OCI-LY7 (cell line): ENCODE measurements at places on chromosomes 16 and 17.

GRCh38 chr17:16214190-16215001 is 938 bp downstream of the NCOR1 start:
- no peak for DNase-seq

- DNase-seq = no peak
Measured at GRCh38 chr17:48628649-48629410, 2.7 kb upstream of the HOXB9 start.

GRCh38 chr16:22206842-22207714 is 1.0 kb downstream of the EEF2K start:
- peak; percentile 65 for DNase-seq

DNA sequence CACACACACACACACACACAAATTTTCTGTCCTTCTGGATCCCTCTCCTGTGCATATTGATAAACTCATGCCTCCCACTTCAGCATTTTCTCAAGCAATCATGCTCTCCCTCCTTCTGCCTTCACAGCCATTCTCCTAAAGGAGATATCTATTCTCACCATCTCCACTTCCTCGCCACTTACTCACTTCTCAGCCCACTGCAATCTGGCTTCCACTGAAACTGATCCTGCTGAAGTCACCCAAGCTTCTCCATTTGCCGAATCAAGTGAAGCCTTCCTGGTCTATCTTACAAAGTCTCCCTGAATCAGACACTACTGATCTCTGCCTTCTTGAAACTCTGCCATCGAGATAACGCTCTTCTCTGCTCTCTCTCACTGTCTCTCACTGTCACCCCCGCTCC is 54.0 kb upstream of the GNAO1 start:
- no peak for DNase-seq

DNA sequence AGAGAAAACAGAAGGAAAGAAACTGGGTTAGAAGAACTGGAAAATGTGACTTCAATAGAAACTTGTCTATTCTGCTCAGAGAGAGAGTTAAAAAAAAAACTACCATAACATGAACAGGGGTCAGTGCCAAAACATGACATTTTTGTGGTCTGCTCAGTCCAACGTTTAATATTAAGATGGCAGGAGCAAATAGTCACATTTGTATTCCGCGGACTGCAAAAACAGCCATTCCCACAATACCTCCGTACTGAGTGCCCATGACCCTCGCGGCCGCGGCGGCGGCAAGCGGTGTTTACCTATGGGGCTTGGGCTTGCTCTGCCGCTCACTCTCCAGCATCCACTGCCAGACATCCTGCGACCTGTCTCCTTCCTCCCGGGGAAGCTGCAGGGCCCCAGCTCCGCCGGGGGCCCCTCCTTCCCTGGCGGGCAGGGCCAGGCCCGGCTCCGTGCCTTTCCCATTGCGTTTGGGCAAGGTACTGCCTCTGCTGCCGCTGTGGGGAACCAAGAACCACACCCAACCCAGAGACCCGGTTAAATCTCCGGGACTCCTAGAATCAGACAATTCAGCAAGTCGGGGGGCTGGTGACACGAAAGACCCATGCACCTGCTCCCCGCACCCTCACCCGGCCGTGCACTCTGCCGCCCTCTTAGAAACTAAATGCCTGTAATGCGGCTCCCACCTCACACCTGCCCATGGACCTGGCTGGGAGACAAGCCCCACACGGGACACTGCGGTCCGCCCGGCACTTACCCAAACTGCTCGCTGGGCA is 24.7 kb downstream of the AXIN2 start:
- DNase-seq = no peak

DNA sequence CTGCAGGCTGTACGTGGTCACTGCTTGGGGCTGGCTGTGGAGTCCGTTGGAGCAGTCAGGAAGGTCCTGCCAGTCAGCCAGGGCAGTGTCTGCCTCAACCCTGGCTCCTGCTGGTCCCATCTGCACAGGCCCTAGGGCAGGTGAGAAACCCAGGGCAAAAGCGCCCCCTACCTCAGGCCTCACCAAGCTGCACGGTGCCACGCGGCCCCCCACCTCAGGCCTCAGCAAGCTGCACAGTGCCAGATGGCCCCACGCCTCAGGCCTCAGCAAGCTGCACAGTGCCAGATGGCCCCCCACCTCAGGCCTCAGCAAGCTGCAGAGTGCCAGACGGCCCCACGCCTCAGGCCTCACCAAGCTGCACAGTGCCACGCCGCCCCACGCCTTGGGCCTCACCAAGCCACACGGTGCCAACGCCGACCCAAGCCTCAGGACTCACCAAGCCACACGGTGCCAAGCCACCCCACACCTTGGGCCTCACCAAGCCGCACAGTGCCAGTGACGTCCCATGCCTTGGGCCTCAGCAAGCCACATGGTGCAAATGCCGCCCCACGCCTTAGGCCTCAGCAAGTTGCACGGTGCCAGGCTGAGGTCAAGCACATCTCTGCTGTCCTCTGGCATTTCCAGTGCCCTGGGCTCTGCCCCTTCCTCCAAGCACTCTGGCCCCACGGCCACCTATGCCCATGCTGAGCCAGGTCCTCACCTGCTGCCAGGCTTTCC is 5.5 kb downstream of the TMEM204 start:
- peak; percentile 35 for DNase-seq

- DNase-seq = no peak
Measured at GRCh38 chr17:77827511-77827910, 131.0 kb upstream of the TNRC6C start.

DNA sequence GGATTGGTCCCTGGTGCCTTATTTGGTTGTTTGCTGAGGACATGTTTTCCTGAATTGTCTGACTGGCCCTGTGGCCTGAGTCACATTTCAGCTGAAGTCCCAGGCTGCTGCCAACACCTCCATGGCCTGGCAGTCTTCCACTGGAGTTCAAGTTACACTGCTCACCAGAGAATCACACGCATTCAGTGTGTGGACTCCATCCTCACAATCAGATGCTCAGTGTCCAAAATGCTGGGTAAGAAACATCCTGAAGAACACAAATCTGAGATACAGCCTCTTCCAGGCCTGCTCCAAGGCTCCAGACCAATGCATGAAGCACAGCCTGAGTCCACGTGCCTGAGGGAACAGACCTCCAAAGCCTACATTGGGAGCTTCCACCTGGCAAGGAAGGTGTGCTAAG is 19.2 kb downstream of the CD300LB start:
- DNase-seq = no peak

DNA sequence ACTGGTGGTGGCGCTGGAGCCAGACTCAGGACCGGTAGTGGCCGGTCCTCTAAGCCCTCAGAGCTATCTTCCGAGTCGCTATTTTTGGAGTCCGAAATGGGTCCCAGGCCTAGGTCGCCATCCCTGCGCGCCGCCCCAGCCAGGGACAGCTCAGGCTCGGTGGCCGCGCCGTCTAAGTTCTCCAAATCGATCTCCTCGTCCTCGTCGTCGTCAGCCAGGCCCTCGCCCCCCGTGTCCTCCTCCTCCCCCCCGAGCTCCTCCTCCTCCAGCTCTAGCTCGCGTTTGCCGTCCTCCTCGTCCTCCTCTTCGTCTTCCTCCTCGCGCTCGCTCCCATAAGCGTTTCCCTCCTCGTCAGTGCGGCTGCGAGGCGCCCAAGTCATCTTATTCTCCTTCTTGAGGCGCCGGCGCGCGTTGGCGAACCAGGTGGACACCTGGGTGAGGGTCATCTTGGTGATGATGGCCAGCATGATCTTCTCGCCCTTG is 1.6 kb downstream of the IRX3 start:
- no peak for DNase-seq

GRCh38 chr17:27536781-27537180 is 80.5 kb downstream of the KSR1 start:
- no peak for DNase-seq

DNA sequence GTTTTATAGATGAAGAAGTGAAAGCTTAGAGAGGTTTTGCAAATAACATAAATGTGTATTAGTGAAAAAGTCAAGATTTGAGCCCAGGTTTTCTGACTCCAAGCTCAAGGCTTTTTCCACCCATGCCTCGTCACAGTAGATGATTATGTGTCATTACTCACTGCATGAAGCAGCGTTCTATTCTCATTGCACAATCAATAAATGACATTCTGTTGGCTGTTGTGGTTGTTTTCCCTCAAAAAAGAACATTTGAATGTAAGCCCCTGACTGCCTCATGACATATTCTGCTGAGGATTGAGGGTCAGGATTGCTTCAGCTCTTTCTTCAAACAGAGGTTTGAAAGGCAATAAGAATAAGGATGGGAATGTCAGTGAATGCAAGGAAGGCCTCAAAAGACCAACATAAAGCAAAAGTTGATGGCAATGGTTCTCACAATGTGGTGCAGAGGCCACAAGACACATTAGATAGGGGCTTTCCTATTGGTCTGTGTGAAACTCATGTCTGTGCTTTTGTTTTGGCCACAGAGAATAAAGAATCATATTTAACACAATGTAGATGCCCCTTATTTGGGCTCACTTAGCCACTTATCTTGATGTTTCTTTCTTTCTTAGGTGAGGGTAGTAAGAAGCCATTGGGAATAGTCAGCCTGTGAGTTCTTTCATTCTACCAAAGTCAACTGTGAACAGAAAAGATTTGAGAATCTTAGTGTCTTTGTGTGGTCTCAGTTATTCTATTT is 5.4 kb upstream of the MMD start:
- DNase-seq = no peak

GRCh38 chr16:89448656-89449055 is 41.7 kb downstream of the ANKRD11 start:
- DNase-seq = no peak

- DNase-seq = no peak
Measured at GRCh38 chr16:15477802-15478201, 43.4 kb downstream of the BMERB1 start.

- no peak for DNase-seq
Measured at GRCh38 chr16:73140929-73141328, 93.0 kb upstream of the ZFHX3 start.

GRCh38 chr17:81906476-81907218 is 4.6 kb downstream of the PCYT2 start:
- peak; percentile 61 for DNase-seq

GRCh38 chr16:57271867-57272495 is 12.5 kb downstream of the PLLP start:
- no peak for DNase-seq

- no peak for DNase-seq
Measured at GRCh38 chr16:4651827-4652226, 27.2 kb downstream of the MGRN1 start.

- no peak for DNase-seq
Measured at GRCh38 chr16:65038100-65038499, 83.8 kb downstream of the CDH11 start.

DNA sequence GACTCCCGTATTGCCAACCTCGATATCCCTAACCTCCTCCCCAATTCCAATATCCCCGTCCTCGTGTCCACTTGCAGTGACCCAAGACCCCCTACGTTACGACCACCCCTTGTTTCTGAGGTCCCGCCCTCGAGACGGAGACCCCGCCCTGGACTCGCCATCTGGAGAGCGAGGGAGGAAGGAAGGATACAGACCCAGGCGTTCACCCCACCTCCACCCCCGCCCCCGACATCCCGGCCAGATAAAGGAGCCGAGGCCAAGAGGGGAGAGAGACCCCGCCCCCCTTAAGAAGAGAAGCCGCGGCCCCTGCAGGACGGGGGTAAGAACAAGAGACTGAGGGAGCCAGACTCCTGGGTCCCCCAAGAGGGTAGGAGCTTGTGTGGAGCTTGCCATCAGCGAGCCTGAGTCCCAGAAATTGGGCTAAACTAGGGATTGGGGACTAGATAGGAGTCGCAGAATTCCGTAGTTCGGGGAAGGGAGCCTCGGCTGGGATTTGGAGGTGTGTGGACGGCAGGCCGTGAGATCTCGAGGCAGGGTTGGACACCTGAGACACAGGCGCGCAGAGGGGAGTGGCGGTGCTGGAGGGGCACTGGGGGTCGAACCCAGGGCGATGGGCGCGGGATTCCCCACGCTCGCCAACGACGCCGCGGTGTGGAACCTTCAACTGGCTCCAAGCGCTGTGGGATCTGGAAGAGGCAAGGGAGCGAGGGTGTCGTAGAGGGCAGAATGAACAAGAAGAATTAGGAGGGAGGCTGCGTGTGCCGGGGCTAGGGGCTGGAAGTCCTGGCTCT is at the start of gene BCL6B:
Gene BCL6B (plus strand): TSS at position 270 of the 791 bp plus-strand sequence. CDS start 622 bp downstream, outside the sequence.
- DNase-seq = no peak

GRCh38 chr17:40356990-40357881 is 7.3 kb downstream of the GJD3 start:
- no peak for DNase-seq

- DNase-seq = no peak
Measured at GRCh38 chr16:66426112-66427035, 721 bp upstream of the BEAN1 start.

DNA sequence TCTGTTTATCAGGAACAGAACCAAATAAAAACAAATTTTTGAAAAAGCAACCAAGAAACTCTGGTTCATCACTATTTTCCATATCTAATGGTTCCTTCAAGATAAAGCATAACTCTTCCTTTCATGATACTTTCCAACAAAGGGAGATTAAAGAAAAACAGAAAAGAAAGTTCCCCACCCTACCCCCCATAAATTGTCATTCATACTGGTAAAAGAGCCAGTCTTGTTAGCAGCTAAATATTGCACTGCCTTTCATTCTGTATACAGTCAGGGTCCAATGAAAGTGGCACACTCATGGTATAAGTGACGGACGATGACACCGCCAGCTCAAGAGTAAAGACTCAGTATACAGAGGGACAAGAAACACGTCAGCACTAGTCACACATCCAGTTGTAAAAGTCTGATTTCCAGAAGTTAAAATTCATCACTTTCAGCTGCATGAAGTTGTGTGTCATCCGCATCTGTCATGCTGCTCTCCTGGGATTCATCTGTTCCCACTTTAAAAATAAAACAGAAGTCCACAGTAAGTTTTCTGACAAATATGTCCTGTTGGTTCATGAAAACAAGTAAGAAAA is 68.5 kb downstream of the CDC27 start:
- DNase-seq = no peak

DNA sequence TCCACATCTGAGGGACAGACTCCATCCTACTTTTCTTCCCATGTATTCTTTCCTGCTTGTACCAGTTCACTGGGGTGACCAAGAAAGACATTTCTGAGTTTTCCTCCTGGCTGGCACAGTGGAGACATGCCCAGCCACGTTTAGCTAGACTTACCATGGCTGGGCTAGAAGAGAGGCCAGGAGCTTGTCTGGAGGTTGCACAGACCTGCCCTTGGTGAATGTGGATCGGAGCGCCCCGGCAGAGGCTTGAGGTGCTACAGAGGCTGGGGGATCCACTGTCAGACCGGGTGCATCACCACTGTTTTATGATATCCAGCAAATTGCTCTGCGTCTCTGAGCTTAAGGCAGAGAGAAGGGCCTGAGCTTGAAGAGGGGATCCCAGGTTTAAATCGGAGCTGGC is 3.5 kb downstream of the IL4R start:
- no peak for DNase-seq

DNA sequence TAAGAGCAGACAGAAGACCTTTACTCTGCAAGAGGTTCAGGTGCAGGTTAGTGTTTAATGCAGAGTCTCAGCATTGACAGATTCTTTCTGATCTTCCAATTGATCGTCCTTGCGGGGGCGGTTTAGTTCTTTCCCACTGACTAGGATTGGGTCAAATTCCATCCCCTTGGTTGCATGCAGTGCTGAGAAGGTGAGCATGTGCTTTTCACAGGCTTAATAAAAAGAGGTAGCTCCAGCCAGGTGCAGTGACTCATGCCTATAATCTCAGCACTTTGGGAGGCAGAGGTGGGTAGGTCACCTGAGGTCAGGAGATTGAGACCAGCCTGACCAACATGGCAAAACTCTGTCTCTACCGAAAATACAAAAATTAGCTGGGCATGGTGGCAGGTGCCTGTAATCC is 7.5 kb upstream of the ITGAD start:
- DNase-seq = no peak
